NCI-H1105 (cell line): ENCODE measurements at places on chromosomes 16 and 17.

- DNase-seq, result no peak
These were observed 113.0 kb upstream of the CIBAR2 start for GRCh38 chr16:85225257-85225656.

DNA sequence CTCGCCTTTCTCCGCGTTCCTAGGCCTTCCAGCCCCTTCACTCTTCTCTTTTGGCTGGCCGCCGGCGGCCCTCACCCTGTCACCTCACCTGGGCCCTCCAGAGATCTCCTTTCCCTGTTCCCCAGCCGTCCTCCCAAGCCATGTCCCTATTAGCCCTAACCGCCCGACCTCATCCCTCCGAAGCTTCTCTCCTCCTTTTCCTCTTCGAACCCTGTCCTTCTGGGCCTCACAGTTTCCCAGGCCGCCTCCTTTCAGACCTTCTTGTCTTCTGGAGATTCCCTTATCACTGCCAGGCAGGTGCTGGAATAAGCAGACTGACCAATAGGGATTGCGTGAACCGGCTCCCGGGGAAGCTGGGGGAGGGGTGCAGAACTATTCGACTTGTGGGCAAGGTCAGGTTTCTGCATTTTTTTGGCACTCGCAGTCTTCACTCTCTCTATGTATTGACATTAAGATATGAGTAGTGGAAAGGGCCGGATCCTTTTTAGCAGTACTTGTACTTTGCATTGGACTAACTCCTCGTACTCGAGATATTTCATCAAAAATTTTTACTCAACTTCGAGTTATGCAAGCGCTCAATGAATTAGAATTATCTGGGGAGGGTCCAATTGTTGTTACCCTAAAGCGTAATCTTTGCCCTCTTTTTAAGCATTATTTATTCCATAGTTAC is 690 bp downstream of the RHOT1 start:
- peak; percentile 14 for DNase-seq

GRCh38 chr16:24639769-24640168 is 89.7 kb upstream of the TNRC6A start:
- no peak for DNase-seq

DNA sequence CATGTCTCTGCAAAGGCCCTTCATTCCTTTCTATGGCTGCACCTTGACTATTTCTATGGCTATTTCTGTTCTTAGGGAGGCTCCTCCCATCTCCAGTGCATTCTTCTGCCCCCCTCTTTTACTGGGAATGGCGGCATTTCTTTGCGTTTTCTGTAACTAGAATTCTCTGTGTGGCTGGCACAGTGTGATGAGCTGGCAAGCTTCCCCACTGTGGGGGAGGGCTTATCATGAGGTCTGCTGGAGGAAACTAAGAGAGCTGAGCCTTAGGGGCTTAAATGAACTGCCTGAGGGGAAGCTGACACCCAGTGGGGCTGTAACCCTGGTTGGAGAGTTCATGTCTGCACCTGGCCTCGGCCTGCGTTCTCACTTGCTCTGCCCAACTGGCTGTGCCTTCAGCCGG is 1.5 kb upstream of the CARD14 start:
- DNase-seq, result no peak

DNA sequence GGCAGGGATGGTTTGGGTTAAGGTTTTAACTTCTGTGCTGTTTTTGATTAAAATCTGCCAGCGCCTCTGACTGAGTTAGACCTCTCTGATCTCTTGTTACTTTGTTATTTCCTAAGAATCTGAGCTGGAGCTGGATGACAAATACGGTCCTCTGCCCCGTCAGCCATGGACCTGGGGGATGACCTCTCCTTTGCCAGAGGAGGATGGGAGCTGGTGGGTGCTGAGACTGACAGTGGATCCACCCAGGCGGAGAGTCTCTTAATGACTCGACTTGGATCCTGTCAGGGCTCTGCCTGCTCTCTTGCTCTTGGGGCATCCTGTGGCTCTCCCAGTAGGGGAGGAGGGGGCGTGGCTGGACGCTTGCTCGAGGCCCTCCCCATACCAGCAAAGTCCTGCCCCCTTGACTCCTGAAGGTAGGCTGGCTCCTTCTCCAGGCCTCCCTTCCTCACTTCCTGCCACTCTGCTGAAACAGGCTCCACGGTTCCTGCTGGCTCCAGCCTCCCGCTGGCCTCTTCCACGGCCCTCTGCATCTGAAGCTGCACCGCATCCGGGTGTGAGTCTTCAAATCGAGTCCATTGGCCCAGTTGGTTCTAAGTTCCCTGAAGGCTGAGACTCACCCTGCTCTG is 24.8 kb upstream of the MAP3K14 start:
- no peak for DNase-seq

DNA sequence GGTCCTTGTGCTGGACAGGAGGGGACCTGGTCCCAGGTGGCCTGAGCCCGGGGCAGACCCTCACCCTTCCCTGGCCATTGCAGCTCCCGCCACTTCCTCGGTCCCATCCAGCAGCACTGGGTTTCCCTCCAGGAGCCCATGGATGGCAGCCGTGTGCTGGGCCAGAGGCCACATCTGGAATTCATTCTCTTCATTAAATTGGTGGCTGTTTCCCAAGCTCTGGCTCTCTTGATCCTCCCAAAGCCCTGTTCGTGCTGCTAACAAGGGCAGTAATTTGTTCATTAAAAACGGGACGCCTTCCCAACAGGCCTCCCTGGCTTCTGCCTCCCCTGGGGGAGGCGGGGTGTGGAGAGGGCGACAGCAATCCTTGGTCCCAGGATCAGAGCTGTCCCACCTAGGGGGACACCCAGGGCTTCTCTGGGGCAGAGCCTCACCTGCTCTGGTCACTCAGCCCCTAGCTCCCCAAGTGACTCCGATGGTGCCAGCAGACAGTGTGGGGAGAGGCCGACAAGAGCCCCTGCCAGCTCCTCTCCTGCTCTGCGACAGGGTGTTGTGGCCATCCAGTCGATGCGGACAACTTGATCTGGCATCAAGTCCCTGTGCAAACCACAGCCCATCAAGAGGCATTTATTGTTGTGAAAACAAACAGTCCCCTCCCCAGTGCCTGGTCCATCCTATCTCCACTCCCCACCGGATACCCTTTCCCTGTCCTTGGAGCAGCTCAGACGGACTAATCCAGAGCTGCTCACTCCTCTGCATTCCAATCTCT is 44.0 kb downstream of the SDK2 start:
- no peak for DNase-seq

DNA sequence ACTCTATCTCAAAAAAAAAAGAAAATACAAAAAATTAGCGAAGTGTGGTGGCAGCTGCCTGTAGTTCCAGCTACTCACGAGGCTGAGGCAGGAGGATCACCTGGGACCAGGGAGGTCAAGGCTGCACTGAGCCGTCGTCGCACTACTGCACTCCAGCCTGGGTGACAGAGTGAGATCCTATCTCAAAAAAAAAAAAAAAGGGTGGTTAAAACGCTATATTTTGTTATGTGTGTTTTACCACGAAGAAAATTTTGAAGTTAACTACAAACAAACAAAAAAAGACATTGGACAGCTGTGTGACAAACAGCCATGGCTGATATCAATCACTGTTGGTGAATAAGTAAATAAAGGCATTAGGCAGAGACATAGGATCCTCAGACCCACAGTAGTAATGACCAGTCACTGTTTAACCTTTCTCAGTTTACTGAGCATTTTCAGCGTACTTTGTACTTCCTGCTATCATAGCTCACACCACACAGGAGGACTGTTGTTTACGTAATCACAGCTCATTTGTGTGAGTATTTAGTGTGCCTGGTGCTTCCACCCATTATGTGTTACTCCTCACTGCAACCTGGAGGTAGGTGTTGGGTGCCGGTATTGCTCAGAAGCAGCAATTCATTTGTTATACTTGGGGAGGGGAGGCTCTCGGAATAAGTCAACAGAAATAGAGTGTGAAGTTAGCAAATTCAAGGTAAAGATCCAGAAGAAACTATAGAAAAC is 55.4 kb downstream of the COPRS start:
- no peak for DNase-seq

GRCh38 chr17:41655611-41656111 is 31.3 kb upstream of the KRT17 start:
- peak; percentile 68 for DNase-seq

GRCh38 chr16:1923299-1924034 is 5.3 kb upstream of the HS3ST6 start:
- no peak for DNase-seq
